Cerebellar nuclear complex (tissue), 1 donor: ENCODE measurements at places on chromosomes 11 and 22.
A peak's percentile ranks its signal among the peaks of the same experiment; 100 is the strongest.

GRCh38 chr22:35894464-35894878 is 134.2 kb downstream of the RBFOX2 start:
- DNase-seq, result no peak

- no peak for DNase-seq
Measured at GRCh38 chr11:81331611-81332235, 1401.9 kb downstream of the FAM181B start.

DNA sequence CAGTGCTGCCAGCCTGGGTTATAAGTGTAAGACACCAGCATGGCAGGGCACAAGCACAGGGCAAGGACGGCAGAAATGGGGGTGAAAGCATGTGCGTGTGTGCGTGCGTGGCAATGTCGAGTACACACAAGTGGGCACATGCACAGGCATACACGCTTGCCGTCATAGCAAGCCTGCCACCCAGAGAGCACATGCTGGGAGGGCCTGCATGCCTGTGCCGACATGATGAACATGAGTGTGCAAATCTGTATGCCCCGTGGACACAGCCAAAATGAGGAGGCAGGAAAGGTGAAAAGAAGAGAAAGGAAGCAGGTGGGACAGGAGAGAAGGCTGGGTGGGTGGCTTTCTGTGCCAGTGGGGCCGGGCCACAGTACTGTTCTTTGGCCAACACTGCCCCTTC is 62.9 kb downstream of the NECTIN1 start:
- no peak for DNase-seq

GRCh38 chr11:134373591-134374052 is 38.4 kb downstream of the B3GAT1 start:
- no peak for DNase-seq

DNA sequence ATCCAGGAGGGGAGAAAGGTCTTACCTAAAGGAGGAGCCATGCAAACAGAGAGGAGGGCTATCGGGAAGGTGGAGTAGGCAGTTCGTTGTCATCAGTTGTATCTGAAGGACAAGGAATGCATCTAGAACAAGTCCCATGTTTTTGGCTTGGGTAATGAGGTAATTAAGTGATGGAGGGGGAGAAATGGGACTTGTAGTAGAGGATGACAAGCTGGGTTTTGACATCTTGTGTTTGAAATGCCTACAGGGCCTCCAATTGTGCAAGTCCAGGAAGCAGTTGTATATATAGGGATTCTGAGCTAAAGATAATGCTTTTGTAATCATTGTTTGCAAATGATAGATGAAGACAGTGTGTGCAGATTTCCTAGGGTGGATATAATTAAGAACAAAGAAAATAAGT is 622.8 kb downstream of the NTM start:
- DNase-seq, result no peak

DNA sequence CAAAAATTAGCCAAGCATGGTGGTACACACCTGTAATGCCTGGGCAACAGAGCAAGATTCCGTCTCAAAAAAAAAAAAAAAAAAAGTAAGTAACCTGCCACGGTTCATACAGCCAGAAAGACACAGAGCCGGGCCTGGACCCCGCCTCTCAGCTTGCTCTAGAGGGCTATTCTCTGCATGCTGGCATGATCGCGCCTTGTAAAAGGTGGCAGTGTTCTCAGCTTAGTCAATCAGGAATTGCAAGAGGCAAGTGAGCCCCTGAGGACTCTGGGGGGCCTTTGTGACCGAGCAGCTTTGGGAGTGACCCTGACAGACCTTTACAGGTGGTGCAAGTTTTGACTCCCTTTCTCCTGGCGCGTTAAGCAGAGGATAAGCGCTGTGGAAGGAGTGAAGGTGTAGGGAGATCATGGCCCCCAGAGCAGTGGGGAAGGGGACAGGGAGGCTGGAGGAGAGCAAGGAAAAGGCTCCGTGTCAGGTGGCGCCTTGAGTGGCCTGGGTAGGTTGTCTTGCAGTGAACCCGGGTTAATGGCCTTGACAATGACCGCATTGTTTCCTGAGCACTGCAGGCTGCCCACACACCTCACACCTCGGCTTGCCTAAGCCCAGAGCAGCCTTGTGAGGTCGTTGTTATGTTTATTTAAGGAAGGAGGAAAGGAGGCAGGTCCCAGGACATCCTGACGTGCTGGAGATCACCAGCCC is 48.9 kb downstream of the CDPF1 start:
- no peak for DNase-seq

- DNase-seq, result no peak
Measured at GRCh38 chr11:113514856-113515255, 39.7 kb upstream of the DRD2 start.

DNA sequence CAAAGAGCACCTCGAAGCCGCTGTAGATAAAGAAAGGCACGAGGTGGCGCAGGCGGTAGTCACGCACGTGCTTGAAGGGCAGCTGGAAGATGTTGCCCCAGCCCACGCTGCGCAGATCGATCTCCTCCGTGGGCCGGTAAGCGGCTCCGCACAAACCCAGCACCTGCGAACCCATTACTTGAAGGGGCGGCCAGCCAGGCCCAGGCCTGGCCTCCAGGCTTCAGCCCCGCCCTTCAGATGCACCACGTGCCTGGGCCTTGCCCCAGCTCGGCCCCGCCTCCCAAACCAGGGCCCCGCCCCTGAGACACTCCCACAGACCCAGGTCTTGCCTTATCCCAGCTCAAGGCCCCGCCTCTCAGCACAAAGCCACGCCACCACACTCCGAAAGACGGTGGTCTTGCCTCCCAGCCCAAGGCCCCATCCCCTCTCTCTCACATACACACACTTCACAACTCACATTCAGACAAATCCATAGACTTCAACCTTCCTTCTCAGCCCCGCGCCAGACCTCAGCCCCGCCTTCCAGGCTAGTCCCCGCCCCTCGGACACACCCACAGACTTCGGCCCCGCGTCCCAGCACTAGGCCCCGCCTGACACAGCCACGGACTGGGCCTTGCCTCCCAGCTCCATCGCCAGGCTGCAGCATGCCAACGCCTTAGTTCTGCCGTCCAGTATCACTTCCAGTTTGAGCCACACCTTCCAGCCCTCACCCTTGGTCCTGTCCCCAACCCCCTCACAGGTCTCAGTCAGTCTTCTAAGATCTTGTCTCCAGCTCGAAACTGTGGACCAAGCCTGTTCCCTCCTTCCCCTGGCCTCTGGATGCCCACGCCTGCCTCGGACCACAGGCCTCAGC is 7.0 kb downstream of the UNC93B1 start:
- DNase-seq, result no peak

DNA sequence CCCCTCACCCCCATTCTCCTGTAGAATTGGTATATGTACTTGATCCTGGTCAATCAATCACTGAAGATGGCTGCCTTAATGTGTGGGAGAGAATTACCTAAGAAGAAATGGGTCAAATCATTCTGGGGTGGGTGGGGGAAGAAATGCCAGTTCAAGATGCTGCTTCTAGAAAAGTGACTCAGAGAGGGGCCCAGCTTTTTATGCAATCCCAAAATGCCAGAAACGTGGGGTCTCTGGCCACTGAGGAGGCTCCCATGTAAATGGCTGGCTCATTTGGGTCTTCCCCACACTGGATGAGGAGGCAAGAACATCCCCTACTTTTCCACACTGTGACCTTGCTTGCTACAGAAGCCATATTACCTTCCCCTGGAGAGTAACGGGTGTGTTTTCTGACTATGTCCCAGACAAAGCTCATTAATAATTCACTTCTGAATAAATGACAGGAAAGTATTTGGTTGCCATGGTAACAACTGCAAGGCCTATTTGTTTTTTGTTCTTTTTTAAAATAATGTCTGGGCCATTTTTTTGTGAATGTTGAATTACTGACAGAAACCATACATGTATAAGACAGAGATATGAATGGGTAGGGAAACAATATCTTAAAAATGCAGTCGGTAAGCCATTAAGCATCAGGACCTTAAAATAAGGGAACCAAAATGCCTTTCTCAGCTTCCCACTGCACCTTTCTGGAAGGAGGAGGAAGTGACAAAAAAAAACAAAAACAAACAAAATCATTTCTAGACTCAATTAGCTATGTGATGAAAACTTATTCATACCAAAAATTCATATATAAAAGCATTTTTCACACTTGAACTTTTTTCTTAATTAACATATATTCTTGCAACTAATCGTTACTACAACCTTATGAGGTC is 32.0 kb downstream of the SLC1A2 start:
- DNase-seq, result no peak

DNA sequence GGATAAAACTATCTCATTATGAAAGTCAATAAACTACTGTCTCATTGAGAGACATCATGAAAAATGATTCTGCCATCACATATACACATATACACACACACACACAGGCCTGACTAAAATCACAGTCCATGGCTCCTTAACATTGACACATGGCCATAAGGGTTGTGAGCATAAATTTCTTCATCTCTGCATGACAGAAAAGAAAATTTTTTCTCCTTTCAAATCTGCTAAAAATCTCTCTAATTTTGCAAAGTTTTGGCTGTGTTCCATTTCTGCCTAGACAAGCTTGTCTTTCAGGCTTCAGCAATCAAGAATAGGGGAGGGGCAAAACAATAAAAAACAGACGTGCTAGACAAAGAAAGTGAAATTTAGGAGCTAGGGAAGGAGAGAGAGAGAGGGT is 324.5 kb downstream of the LRRC4C start:
- DNase-seq, result no peak

DNA sequence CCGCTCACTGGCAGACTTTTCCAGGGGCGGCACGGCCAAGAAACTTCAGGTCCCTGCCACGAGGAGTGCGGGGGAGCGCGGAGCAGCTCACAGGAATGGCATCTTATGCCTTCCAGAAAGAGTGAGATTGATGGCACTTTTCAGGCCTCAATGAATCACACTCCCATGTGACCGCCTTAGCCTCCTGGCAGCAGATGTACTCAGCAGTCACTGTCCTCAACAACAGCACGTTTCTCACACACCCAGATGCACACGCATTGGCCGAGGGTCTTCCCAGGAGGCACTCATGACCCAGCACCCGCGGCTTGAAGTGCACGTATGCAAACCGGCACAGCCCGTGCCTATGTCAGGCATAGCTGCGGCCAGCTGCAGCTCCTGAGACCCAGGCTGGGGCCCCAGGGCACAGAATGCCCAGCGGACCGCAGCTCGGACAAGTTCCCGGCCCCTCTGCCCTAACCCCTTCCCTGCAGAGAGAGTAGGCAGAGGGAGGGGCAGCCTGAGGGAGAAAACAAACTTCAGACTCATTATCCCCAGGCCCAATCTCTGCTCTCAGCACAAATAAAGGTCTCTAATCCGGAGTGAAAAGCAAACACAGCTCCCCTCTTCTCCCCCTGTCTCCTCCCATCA is 48.3 kb downstream of the RPUSD4 start:
- DNase-seq, result no peak

- no peak for DNase-seq
Measured at GRCh38 chr11:20207781-20208621, 47.7 kb upstream of the DBX1 start.

GRCh38 chr11:18012122-18012905 is 533 bp downstream of the SERGEF start:
- no peak for DNase-seq

- DNase-seq, result no peak
Measured at GRCh38 chr11:100631316-100631715, 55.8 kb upstream of the ARHGAP42 start.

- no peak for DNase-seq
Measured at GRCh38 chr11:75902631-75903030, 87.6 kb downstream of the UVRAG start.

DNA sequence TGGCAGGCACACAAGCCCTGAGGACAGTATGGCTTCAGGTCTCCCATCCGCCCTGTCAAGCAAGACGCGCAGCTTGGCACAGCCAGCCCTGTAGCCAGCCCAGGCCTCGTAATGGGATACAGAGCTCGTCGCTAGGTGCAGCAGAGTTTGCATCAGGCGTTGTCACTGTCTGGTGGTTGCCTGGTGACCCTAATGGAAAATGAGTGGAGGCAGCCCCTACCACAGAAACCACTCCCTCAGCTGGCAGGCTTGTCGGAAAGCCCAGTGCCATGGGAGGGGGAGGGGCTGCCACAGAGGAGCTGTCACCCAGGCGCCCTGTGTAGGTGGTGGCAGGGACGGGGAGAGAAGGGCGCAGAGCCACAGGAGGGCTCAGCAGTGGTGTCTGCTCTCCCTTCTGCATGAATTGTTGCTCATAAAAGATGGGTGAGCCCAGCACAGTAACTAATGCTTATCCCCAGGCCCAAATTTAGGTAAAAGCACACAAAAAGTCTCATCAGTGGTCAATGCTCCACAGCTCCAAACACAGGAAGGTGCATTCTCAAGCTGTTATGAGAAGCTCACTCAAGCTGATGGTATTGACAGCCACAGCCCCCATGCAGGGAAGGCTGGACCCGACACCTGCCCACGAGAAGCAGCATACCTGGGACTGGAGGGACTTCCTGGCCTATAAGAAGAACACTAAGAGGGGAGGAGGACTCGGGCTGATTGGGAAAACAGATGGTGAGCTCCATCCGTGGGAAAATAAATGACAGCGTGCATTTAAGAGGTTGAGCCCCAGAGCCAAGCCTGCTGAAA is 164.6 kb downstream of the ETS1 start:
- no peak for DNase-seq

DNA sequence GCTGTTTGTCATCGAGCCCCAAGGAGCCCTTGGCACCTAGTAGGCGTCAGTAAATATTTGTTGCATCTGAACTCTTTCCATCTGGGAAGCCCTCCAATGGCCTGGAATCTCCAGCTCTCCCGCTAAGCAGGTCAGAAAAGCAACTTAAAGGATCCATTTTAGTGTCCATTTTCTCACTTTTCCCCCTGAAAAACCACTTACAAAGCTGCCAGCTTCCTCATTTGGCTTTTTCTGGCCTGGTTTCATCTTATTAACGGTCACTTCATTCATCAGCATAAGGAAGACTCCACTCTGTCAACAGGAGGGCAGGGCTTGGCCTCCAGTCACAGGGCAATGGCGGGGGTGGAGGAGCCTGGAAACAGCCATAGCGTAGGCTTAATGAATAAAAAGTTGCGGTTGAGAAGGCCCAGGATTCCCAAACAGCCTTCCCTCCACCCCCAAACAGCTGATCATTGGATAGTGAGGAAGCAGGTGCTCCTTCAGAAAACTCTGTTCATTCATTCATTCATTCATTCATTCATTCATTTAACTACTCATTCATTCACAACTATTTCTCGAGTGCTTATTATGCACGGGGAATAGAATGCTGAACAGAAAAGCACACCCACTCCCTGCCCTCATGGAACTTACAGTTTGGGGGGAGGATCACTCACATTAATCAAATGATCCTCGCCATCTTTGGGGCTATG is 104.5 kb upstream of the RCN1 start:
- DNase-seq, result peak; percentile 45

DNA sequence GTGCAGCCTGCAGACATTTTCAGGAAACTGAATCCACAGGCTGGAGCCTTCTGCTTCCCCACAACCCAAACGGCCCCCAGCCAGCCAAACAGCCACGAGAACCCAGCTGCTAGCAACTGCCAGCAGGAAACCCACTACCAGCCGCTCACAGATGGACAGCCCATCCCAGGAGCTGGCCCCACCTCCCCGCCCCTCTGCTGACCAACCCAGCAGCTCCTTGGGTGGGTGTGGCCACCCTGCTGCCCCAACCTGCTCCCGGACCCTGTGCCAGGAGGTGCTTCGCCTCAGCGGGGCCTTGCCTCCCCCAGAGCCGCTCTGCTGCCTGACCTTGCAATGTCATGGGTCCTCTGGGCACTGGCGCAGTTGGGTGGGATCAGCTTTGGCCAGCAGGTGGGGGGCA is 8.2 kb upstream of the CCDC188 start:
- DNase-seq, result no peak
